NCI-H1092 treated with DMSO at 0.1 percent for 48 hours (cell line): ENCODE measurements at places on chromosomes 4 and X.
A peak's percentile ranks its signal among the peaks of the same experiment; 100 is the strongest.

- DNase-seq = peak; percentile 54
These were observed at the start of gene KCNIP4 for GRCh38 chr4:21948347-21949072. TSS of gene KCNIP4 (minus strand) at chr4:21948772.

GRCh38 chrX:15804563-15804962 lies 14.3 kb downstream of the ZRSR2 start:
- no peak for DNase-seq

- DNase-seq = no peak
These were observed 1472.0 kb downstream of the FAM133A start for GRCh38 chrX:95145848-95146490.

DNA sequence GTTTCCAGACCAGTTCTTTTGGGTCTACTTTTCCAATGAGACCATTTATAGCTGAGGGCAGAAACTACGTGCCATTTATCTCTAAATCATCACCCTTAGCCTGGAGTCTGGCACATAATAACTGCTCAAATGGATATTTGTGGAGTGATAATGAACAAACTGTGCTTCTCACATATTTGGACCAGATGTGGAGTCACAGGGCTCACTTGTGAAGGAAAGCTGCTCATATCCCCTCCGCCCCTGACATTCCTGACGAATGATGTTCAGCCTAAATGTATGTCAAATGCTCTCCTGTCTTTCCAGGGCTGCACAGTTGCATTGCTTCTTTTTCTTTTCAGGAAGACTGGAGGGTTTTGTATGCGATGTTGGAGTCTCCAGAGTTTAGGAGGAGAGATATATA lies 110.1 kb downstream of the GBA3 start:
- DNase-seq = no peak

DNA sequence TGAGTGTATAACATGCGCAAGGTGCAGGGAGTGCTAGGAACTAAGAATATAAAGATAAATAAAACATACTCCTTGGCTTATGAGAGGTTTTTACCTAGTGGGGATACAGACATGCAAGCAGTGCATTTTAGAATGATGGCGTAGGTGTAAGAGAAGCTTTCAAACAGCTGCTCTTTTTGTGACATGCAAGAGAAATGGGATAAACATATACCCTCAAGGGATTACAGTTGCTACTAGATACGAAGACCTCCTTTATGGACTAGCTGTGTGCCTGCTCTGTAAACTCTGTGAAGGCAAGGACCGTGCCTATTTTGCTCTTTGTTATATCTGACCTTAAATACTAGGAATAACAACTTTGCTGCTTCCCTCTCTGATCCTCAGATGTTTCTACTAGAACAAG lies 39.0 kb upstream of the SLITRK4 start:
- DNase-seq = peak; percentile 9

DNA sequence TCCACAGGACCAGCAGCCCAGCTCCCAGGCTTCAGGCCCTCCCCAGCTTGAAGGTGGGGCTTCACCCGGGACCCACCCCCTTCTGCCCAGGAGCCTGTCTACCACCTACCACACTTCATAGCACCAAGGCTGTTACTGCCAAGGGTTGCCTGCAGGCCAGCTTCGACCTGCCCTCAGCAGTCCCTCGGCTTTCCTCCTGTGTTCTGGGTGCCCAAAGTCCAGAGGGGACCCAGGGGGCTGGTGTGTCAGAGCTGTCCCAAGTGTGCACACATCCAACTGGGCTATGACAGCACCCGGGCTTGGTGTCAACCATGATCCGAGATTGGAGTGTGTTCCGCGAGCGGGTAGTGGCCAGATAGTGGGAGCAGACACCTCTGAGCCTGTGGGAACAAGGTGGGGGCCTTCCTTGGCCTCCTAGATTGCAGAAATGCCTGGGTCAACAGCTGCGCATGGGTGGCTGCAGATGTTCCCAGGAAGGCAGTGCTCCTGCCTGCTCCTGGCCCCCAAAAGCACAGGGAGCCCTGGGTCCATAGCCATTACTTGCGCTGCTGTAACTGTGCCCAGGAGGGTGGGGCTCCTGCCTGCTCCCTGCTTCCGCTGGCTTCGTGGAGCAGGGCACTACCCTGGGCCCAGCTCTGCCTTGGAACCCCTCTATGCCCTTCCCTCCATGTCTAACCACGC lies 16.8 kb downstream of the SULT1B1 start:
- DNase-seq = no peak

DNA sequence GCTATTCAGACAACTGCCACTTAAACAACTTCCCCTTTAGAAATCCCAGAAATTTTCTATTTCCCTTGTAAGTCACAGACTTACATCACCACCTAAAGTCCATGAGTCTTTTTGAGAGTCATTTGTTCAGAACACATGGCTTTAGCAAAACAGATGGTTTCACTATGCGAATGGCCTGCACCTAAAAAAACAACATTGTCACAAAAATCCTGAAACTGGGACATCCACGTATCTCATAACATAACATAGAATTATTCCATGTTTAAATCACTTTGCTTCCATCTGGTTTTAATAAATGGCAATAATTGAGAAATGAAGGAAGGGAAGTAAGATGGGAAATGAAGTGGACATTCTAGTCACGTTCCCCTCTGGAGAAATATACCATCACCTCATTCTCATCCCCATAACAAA lies 155.3 kb upstream of the EDNRA start:
- DNase-seq = no peak

DNA sequence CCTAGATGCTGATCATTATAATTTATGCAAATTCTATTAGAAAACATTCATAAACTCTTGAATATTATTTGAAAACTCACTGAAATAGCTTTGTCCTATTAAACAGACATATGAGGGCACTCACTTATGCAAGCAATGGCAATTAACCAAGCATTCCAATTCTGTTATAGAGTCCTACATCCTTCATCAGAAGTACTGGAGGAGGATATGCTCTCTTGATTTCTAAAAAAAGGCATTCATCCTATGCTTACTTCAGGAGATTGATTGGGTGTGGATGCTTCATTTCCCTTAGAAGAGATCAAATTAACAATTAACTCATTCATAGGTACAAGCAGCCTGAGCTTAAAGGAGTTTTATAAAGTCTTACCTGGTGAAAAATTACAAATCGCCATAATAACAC lies 1317.2 kb downstream of the PCDH7 start:
- DNase-seq = no peak

DNA sequence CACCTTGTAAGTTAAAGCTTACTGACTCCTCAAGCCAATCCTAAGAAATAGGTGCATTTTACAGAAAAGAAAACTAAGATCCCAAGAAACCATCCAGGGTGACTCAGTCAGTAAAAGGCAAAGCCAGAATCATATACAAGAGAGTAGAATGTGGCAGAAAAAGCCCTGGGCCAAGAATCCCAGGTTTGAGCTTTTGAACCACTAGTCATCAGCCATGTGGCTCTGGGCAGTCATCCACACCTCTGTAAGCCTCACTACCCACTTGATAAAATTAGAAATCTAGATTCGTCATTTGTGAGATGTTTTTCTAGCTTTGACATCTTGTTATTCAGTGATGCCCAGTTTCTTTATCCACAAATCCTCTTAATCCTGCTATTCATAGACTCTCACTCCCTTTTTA lies 122.2 kb upstream of the PDE5A start:
- no peak for DNase-seq

DNA sequence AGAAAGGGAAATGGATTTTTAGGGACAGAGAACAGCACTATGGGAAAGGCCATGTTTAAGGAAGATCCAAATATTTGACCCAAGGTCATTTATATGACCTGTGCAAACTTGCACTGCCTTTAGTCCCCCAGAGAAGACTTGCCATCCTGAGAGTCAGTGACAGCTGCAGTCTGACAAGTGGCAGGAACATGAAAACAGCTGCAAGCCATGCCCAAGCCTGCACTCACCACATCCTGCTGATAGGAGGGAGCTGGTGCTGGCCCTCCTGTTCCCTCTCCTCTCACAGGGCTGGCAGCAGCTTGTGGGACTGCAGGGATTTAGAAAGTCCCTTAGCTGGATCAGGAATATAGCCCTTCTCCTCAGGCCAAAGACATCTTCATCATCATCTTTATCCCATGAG lies 187.7 kb downstream of the RAP1GDS1 start:
- DNase-seq = no peak

GRCh38 chr4:126386512-126386911 lies 1071.8 kb downstream of the FAT4 start:
- DNase-seq = no peak

DNA sequence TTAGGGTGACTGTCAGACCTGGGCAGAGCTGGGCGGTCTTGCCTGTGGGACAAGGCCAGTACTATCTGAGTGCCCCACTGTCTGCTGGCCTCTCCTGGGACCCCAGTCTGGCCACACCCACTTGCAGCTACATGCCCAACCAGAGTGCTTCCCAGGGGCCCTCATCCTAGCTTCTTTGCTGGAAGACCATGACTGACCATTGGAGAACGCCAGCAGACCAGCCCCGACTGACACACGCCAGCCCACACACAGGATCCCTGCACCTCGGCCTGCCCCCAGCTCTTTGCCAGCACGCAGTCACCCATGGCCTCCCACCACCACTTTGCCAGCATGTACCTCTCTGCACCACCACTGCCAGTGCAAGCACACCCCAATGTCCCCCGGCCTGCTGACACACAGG lies 585.7 kb downstream of the ZNF674 start:
- no peak for DNase-seq

- no peak for DNase-seq
These were observed 295.9 kb upstream of the NRK start for GRCh38 chrX:105526431-105526830.

DNA sequence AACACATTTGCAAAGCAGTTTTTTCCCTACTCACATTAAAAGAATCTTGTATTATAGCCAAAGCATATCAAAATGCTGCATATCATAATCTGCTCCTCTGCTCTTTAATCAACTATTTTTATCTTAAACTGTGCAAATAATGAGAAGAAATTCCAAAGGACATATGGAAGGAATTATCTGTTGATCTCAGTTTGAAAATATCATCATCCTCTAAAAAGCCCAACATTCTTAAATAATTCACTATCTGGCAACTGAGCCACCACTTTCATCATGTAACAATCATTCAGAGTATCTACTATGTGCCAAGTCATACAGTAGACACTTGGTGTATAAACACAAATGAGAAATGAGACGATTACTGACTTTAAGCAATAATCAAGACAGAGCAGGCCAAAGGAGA lies 63.0 kb downstream of the PRSS12 start:
- no peak for DNase-seq

DNA sequence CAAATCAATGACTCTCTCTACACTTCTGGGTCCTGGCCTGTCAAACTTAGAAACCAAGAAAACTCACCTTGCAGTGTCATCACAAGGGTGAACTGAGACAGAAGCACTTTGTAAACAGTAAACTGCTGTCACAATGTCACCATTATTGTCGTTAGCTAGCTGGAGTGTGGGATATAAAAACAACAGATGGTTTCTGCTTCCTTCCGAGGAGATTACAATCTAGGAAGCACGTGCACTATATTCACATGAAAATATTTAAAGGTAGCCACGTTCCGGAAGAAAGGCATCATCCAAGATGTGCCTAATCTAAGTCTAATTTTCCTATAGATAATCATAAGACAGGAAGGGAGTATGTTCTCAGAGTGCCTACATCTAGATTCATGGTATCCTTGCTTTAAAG lies 64.7 kb upstream of the ACSL1 start:
- no peak for DNase-seq

DNA sequence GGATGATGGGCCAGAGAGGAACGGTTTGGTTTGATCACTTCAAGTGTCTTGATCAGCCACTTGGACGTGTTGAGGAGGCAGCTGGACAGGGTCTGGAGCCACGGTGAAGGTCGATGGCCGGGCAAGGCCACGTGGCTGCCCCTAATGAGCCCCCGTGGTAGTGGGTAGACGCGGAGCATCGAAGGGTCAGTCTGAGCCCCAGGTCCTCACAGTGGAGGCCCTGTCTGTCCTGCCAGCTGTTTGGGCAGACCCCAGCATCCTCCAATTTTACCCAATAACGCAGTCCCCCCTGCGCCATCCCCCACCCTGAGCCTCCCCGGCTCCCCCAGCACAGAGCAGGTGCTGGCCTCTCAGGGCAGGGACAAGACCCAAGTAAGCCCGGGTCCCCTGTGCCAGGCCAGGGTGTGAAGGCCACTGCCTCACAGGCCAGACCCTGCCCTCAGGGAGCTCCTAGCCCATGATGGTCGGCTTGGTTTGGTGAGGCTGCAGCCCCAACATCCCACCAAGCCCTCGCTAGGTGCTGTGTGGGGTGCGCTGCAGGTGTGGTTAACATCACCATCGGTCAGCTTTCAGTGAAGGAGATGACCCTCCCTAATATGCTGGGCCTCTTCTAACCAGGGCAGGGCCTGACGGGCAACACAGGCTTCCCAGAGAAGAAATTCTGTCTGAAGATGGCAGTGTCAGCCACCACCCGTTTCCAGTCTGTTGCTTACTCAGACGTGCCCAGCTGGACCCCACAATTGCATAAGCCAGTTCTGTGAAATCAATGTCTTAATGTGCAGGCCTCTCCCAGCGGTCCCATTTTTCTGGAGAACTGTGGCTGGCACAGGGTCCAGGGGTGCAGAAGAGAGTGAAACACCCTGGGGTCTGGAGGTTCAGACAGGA lies 40.5 kb upstream of the NKX1-1 start:
- no peak for DNase-seq

GRCh38 chr4:170169699-170170098 lies 79.9 kb upstream of the AADAT start:
- no peak for DNase-seq

GRCh38 chr4:108171339-108172230 lies 2.9 kb upstream of the LEF1 start:
- no peak for DNase-seq

GRCh38 chr4:22692736-22693135 lies at the start of gene GBA3:
TSS of gene GBA3 (plus strand) at chr4:22692937.
- peak; percentile 39 for DNase-seq

- DNase-seq = no peak
These were observed 356.5 kb downstream of the PDGFC start for GRCh38 chr4:156615066-156615531.
